A549 treated with RU486 at 1 μM for 4 hours (cell line): ENCODE measurements at places on chromosomes 2 and 18. TPM values are rescaled to one million over a fixed set of nuclear protein-coding genes. Genes with fewer than 3 reads are reported as not detected.

Gene MARCHF4
- total RNA-seq = 47.3 to 64.6 TPM (median 56.8 TPM) in 5 replicates

Gene C2orf78
- total RNA-seq = not detected in 5 replicates

Gene FIGN
- total RNA-seq = 1.6 to 2.6 TPM (median 2.0 TPM) in 5 replicates

Gene ITGB6
- total RNA-seq = 0.62 to 1.5 TPM (median 1.1 TPM) in 5 replicates

Gene C18orf32
- total RNA-seq = 9.3 to 25.7 TPM (median 24.9 TPM) in 5 replicates

Gene REG3A
- total RNA-seq = not detected in 5 replicates

Gene SLC5A7
- not detected in 5 replicates for total RNA-seq

Gene UBE2E3
- 72.0 to 86.0 TPM (median 78.0 TPM) in 5 replicates for total RNA-seq

Gene SLC11A1
- 0.16 to 0.27 TPM (median 0.21 TPM) in 5 replicates for total RNA-seq

Gene FOXD4L1
- total RNA-seq = 0.21 to 0.58 TPM (median 0.28 TPM) in 5 replicates

Gene RGPD3
- 0.07 to 0.19 TPM (median 0.10 TPM) in 5 replicates for total RNA-seq

Gene RPRM
- not detected in 5 replicates for total RNA-seq

Gene SEPTIN10
- total RNA-seq = 33.8 to 67.1 TPM (median 54.9 TPM) in 5 replicates

Gene EFR3B
- total RNA-seq = 11.7 to 14.9 TPM (median 13.9 TPM) in 5 replicates

Gene CD207
- not detected in 5 replicates for total RNA-seq

Gene LRP2
- not detected in 5 replicates for total RNA-seq

Gene ZNF385B
- total RNA-seq = not detected in 5 replicates

Gene ATP9B
- 15.2 to 22.5 TPM (median 18.3 TPM) in 5 replicates for total RNA-seq

Gene NMS
- total RNA-seq = not detected in 5 replicates

Gene NAT8
- not detected in 5 replicates for total RNA-seq

Gene ADRA2B
- 0.06 to 0.10 TPM (median 0.06 TPM) in 4 of 5 replicates, not detected in the other for total RNA-seq

Gene MROH2A
- total RNA-seq = 0.18 to 0.31 TPM (median 0.24 TPM) in 4 of 5 replicates, not detected in the other

Gene GNAL
- total RNA-seq = 4.0 to 6.8 TPM (median 6.2 TPM) in 5 replicates

Gene NTSR2
- total RNA-seq = not detected in 5 replicates

Gene SULT1C2
- 0.29 to 0.83 TPM (median 0.59 TPM) in 5 replicates for total RNA-seq

Gene ABCG5
- not detected in 5 replicates for total RNA-seq

Gene MC4R
- total RNA-seq = not detected in 5 replicates

Gene EGR4
- 0.17 to 0.37 TPM (median 0.27 TPM) in 5 replicates for total RNA-seq

Gene SCN7A
- total RNA-seq = not detected in 5 replicates

Gene PECR
- total RNA-seq = 14.7 to 16.2 TPM (median 15.7 TPM) in 5 replicates

Gene CAMKMT
- total RNA-seq = 5.3 to 7.2 TPM (median 5.9 TPM) in 5 replicates

Gene PAX3
- total RNA-seq = not detected in 5 replicates

Gene HRH4
- total RNA-seq = 0.02 TPM in 1 of 5 replicates, not detected in the others

Gene ALPP
- 0.42 to 0.58 TPM (median 0.47 TPM) in 5 replicates for total RNA-seq

Gene MSGN1
- not detected in 5 replicates for total RNA-seq

Gene SPHKAP
- not detected in 5 replicates for total RNA-seq

Gene UCN
- 0.71 to 2.2 TPM (median 1.8 TPM) in 5 replicates for total RNA-seq

Gene SANBR
- 7.3 to 14.1 TPM (median 13.9 TPM) in 5 replicates for total RNA-seq

Gene ATP6V1B1
- total RNA-seq = 0.32 to 2.5 TPM (median 2.1 TPM) in 5 replicates

Gene ANKRD30B
- total RNA-seq = not detected in 5 replicates

Gene CTIF
- 11.4 to 17.6 TPM (median 12.4 TPM) in 5 replicates for total RNA-seq

Gene TMEM200C
- total RNA-seq = 0.07 TPM in 1 of 5 replicates, not detected in the others

Gene DSG3
- 0.02 to 0.04 TPM (median 0.02 TPM) in 3 of 5 replicates, not detected in the others for total RNA-seq
